ENCODE measurements at places on chromosomes 13 and 19. TPM values are rescaled to one million over a fixed set of nuclear protein-coding genes. Genes with fewer than 3 reads are reported as not detected.
A peak's percentile ranks its signal among the peaks of the same experiment; 100 is the strongest.

RFX1 gene
- total RNA-seq, result 15.2 TPM

CEACAM3 gene
- not detected for total RNA-seq

PSG11 gene
- total RNA-seq, result not detected

TLE2 gene
- 53.2 TPM for total RNA-seq

SULT2A1 gene
- total RNA-seq, result not detected

EPS8L1 gene
- 0.88 TPM for total RNA-seq

PCID2 gene
- 54.5 TPM for total RNA-seq

DNA sequence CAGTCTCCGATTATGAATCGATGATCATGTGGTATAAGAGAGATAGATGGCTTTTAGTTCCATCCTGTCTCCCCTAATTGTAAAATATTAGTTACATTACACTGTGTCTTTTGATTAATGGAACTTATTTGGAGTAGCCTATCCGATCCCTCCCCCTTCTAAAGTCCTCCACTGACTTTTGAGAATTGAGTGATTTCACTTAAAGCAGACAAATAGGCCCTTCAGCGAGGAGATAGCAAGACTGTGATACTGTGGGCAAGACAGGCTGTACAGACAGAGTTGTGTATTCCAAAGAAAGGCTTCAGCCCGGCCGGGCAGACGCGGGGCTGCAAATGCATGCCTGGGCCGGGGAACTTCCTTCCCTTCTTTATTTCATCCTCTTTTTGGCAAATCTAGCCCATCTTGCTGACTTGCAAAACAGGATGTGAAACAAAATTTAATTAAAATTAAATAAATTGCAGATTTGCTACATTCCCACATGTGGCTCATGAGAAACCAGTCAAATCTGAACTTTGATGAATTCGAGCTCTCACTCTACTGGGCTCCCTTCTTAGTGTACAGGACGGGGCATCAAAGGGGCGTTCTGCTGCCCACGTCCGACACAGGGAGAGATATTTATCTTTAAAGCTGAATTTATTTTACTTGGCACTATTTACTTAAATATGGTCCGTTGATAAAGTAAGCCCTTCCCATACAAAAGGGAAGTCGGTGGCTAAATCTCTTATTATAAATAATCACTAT, 314.8 kb downstream of the ZNF536 start:
- no peak for DNase-seq

DNA sequence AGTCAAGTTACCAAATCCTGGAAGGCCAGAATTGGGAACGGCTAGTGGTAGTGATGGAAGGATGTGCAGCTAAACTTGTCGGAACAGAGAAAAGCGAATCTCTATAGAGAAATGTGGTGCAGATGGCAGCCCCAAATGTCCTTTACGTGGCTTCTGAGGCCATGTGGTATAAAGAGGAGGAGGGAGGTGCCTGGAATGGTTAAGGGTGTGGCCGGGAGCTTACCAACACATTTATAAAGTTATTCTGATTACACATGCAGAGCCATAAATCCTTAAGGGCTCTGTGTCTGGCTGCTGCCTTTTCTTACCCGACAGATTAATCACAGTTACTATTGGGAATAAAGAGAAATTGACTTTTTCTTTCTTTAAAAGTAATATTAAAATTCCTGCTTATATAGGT, 190.1 kb downstream of the OXGR1 start:
- no peak for DNase-seq

GRCh38 chr19:28294395-28294794, 918.6 kb downstream of the UQCRFS1 start:
- DNase-seq, result no peak

- no peak for DNase-seq
These were observed 64.3 kb downstream of the MBNL2 start for GRCh38 chr13:97286317-97287046.

GRCh38 chr13:108987517-108987916, 358.1 kb downstream of the MYO16 start:
- no peak for DNase-seq

GRCh38 chr13:76886005-76886291, 257 bp downstream of the KCTD12 start:
- no peak for DNase-seq

DNA sequence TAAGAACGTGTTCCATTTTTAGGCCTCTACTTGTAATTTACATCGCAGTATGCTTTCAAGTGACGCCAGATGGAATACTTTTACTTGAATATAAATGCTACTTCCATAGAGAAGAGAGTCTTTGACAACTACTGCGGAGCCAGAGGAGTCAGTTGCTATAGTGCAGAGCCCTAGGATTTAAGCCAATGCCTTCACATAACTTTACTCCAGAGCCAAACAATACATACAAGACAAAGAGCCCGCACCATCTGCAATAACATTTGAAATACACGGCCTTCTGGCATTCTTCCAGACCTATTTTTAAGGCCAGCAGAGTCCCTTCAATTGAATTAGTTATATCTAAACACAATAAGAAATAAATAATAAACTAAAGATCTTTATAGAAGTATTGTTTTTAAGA, 59.4 kb downstream of the XPO4 start:
- no peak for DNase-seq

DNA sequence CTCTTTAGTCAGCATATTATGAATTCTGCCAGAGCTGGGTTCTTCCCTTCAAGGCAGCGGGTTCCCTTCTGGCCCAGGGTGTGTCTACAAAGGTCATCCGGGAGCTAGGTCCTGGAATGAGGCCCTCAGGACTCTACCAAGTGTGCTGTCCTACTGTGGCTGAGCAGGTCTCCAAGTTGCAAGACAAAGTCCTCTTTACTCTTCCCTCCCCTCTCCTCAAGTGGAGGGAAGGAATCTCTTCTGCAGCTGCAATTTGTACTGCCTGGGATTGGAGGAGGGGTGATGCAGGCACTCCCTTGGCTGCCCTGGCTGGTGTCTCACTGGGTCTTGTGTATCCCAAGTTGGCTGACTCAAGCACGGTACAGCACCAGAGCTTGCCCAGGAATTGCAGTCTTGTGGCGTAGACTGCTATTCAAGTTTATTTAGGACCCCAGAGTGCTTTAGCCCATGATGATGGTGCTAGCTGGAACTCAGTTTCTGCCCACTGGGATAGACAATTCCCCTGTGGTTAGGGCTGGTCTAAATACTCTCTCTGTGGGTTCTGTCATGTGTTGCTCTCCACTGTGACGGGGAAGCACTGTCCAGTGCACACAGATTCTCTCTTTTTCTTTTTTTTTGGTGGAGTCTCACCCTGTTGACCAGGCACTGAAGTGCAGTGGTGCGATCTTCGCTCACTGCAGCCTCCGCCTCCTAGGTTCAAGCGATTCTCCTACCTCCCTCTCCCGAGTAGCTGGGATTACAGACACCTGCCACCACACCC, 28.5 kb downstream of the RFC3 start:
- DNase-seq, result no peak

DNA sequence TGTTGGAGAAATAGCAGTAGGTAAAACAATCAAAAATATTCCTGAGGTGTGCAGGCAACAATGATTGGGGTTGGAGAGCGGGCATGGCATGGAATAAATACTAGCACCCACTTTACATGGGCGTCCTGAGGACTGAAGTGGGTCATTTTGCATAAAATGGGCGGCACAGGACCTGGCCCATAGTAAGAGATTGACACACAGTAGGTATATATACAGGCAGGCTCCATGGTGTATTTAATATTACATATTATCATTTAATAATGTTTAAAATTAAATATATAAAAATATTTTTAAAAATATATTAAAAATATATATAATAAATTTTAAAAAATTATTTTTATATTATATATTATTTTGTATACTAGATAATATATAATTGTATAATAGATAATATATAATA, 48.3 kb downstream of the CRYL1 start:
- DNase-seq, result no peak

GRCh38 chr13:102799426-102800144, 666 bp downstream of the BIVM start:
- peak; percentile 26 for DNase-seq

DNA sequence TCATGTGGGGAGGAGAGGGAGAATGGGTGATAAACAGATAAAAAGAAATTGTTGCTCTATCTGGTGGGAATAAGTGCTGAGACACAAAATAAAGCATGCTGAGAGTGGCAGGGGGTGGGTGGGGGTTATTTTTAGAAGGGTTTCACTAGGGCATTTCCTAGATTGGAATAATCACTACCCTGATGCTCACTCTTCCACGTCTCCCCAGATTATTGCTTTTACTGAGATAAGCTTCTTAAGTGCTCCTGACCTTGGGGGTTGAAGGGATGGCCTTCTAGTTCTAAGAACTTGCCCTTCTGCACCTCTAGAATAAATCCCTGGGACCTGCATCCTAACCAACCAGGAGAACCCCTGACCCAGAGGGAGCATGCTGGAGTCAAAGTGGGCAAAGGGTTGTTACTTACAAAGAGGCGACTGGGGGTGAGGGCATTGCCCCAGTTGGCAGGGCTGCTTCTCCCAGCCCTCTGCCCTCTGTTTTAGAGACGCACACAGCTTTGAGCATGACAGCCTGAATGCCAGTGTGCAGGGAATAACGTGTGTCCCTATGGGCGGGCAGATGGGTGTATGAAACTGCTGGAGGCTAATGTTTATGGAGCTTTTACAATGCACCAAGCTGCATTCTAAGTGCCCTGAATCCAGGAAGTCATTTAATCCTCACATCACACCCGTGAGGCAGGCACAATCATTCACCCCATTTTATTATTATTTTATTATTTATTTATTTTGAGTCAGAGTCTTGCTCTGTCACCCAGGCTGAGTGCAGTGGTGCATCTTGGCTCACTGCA, 743 bp downstream of the RDH8 start:
- DNase-seq, result no peak

- DNase-seq, result no peak
These were observed 9.7 kb downstream of the DEDD2 start for GRCh38 chr19:42207767-42208271.

DNA sequence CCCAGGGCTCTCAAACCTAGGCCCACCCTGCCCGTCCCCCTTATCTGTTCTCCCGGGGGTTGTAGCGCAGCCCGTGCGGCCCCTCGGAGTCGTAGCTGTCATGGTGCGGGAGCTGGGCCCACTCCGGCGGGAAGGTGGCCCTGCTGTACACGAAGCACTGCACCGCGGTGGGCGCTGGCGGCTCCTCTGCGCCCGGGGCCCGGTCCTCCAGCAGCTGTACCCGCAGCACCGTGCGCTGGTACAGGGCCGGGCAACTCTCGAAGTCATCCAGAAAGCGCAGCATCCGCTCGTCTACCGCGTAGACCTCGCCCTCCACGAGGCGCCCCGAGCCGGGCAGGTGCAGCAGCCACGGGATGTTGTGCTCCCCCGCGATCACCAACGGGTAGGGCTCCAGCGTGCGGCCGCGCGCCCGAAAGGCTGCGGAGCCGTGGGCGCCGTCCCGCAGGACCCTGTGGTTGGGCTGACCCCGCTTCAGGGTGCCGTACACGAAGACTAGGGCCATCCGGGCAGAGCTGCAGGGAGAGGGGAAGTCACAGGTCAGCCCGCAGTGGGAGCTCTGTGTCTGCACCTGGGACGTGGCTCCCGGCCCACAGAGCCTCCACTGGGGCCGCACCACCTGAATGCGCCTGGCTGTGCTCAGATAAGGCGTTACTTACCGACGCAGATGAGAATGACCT, 56.4 kb downstream of the GGACT start:
- no peak for DNase-seq

GRCh38 chr13:100179276-100179675, 90.4 kb downstream of the PCCA start:
- no peak for DNase-seq

GRCh38 chr19:49973987-49974386, 13.0 kb upstream of the SIGLEC11 start:
- peak; percentile 49 for DNase-seq

- DNase-seq, result no peak
These were observed 1684.2 kb upstream of the SLC10A2 start for GRCh38 chr13:104750377-104750776.
